ENCODE measurements at places on chromosomes 4 and X. TPM values are rescaled to one million over a fixed set of nuclear protein-coding genes. Genes with fewer than 3 reads are reported as not detected.

The TMEM144 gene
- total RNA-seq: 0.63 TPM

GRCh38 chrX:118062048-118062789 lies 54.4 kb downstream of the KLHL13 start:
- DNase-seq: no peak

DNA sequence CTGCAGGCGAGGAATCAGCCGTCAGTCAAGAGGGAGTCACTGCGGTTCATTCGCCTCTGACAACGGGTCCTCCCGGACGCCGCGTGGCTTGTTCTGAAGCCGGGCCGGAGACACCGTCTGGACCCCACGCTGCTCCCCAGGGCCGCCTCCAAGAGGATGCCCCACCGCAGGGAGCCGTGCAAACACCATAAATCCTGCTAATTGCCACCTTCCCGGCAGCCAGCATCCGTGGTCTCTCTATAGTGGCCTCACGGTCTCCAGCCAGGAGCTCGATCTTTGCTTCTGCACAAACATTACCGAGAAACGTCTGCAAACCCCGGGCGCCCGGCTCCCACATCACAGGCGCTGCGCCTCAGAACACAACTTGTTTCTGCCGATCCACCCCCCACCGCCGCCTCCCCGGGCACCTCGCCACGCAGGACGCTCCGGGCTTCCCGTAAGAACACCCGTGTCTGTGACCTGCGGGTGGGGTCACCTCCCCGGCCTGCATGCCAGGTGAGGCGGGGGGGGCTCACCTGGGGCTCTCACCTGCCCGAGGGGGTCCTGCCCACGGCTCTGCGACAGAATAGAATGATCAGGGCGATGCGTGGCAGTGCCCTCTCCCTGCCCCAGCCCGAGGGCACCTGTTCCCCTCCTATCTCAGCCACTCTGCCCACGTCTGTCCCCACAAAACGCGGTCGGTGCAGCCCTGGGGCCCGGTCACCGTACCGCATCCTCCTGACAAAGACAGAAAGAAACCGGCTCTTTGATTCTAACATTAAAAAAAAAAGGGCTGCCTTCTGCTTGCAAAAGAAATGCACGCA lies 32.4 kb upstream of the PPP2R3B start:
- DNase-seq: no peak

- peak; percentile 5 for DNase-seq
Measured at GRCh38 chrX:116317409-116317808, 119.0 kb upstream of the SLC6A14 start.

DNA sequence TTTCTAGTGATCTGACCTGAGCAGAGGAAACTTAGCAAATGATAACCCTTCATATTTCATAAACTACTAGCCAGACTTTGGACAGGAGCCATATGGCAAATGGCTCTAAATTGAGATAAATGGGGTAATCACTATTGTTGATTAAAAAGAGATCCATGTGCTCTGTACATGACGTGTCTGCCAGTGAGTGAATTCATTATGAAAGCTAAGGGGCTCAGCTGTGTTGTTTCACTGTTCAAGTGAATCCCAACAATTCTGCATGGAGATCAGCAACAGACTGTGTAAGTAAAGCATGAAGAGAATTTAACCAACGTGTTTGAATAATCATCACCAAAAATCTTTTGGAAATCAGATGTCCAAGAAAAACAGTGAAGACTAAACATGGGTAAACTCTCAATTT lies 9.5 kb upstream of the QRFPR start:
- DNase-seq: no peak

GRCh38 chrX:74382613-74383012 lies 38.7 kb upstream of the SLC16A2 start:
- peak; percentile 69 for DNase-seq

DNA sequence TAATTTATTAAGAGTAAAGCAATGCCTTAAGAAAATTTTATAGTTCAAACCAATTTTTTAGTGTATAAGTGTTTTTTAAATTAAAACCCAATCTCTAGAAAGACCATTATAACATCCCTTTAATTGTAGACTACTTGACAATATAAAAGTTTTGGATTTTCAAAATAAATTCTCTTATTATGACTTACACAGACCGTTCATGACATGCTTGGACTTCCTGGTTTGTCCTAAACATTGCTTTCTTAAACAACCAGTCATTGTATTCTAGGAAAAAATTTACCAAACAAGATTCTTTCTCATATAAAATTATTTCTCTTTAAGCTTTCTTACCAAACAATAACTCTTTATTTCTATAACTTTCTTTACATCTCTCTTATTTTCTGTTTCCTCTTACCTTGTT lies 49.0 kb upstream of the CXorf51A start:
- no peak for DNase-seq

- DNase-seq: no peak
Measured at GRCh38 chr4:70816894-70817293, 22.8 kb downstream of the GRSF1 start.

DNA sequence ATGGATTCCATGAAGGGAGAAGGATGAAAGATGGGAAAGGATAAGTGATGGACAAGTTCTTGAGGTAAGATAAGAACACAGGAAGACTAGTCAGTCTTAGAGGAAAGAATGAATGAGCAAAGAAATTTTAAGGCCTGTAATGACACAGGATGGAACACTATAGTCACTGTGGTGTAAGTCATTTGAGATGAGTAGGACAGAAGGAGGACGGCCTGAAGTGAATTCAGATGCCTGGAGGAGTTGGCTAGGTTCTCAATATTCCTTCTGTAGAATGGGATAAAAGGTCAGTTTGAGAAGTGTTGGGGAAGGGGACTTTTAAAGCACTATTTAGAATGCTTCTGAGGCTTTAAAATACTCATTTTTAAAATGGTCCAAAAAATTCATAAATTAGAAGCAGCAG lies 3.9 kb downstream of the MSMO1 start:
- peak; percentile 36 for DNase-seq

GRCh38 chrX:133249266-133250058 lies 31.3 kb upstream of the TFDP3 start:
- peak; percentile 21 for DNase-seq

DNA sequence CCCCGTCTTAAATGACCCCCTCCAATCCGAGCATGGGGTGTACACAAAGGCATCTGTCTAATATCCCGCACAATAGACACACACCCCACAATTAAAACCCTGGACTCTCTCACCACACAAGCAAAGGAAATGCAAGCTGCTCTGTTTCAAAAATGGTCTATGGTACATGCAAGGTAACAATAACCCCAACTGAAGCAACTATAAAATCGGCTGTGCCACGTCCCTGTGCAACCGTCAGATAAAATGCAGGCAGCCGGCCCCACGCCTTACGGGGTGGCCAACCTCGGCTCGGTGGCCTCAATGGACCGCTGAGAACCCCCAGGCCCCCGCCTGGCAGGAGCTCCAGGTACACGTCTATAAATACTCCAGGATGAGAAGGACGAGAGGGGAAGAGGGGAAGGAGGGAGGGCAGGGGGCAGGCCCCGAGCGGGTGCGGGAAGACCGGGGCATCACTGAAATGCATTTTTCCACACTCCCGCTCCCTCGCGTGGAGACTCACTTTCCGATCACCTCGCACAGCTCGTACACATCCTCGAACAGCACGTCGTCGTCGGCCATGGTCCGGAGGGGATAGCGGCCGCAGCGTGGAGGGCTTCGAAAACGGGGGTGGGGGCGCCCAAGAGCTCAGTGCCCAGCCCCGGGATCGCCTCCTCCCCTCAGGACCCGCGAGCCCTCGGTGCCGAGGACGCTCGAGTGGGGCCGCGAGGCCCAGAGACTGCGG lies 763 bp downstream of the CASK start:
- peak; percentile 48 for DNase-seq

All from GM23248 (cell line).